ENCODE measurements at places on chromosomes 11 and 22.
A peak's percentile ranks its signal among the peaks of the same experiment; 100 is the strongest.

DNA sequence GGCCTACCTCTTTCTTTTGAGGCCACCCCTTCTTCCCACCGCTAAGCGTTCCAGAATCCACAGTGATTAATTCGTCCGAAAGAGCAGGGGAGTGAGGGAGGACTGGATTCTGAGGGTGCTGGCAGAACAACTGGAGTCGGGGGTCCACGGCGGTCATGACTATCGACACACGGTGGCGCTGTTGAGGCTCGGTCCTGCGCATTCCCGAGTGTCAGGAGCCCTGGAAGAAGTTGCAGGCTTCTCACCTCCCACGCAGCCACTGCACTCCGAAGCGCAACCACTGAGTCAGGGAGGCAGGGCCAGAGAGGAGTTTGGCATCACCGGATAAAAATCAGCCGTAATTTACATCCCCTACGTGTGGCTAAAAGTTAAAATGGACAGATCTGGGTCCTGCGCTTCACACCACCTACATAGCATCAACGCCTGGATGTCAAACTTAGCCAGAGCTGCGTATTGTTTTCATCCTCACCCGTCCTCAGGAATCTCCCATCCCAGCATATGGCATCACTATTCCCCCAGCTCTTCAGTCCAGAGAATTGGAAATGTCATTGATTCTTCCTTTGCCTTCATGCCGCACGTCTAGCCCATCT lies 10.7 kb upstream of the CTSF start:
- peak; percentile 64 for DNase-seq

GRCh38 chr11:83717537-83717936 lies 431.4 kb upstream of the CCDC90B start:
- peak; percentile 22 for DNase-seq

DNA sequence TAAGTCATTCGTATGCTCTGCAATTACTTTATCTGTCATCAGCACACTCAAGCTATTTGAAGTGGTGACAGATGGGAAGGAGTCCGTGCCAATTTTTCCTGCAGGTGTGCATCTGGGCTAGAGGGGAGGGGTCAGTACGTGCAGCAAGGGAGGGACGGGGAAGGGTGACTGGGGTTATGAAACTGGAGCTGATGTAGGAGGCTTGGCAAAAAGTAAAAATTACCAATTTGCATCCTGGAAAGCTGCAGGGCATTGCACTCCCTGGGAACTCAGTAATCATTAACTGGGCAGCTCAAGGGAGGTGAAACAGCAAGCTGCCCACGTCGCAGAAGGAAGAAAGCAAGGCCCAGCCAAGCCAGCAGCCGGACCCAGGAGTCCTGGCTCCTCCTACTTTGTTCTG lies 87.1 kb upstream of the TMEM45B start:
- DNase-seq: no peak

GRCh38 chr11:23884341-23884740 lies 612.5 kb upstream of the LUZP2 start:
- no peak for DNase-seq

DNA sequence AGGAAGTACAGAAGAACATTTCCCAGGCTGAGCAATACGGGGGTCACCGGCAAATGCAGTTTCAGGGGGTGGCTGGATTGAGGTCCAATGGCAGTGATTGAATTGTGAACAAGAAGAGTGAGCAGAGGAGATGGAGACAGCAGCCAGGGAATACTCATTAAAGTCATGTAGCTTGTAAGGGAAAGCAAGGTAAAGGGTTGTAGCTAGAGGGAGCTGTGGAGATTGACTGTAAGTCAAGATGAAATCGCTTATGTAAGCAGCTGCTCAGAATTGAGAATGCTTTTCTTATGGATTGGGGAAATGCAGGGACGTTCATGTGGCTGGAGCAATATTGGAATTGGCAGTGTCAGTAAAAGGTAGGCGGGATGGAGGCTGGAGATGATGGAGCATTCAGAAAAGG lies 111.4 kb upstream of the TBCEL start:
- peak; percentile 30 for DNase-seq

- DNase-seq: peak; percentile 33
Measured at GRCh38 chr22:31556627-31557203, 60.4 kb downstream of the SFI1 start.

DNA sequence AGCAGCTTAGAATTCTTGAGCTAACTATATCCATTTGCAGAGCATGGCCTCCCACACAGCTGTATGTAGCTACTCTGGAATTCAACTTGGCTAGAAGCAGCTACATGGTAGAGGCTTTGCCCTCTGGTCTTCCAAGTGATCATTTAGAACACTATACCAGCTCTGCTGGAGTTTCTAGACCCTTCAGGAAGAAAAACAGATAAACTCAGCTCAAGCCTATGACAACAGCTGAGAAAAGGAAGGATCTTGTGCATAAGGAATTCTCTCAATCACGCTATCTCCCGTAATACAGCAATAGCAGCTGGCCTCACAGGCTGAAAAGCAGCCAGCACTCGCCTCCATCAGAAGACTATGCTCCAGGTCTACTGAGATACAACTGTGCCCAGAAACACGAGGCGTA lies 50.6 kb upstream of the APOA1 start:
- peak; percentile 71 for DNase-seq

DNA sequence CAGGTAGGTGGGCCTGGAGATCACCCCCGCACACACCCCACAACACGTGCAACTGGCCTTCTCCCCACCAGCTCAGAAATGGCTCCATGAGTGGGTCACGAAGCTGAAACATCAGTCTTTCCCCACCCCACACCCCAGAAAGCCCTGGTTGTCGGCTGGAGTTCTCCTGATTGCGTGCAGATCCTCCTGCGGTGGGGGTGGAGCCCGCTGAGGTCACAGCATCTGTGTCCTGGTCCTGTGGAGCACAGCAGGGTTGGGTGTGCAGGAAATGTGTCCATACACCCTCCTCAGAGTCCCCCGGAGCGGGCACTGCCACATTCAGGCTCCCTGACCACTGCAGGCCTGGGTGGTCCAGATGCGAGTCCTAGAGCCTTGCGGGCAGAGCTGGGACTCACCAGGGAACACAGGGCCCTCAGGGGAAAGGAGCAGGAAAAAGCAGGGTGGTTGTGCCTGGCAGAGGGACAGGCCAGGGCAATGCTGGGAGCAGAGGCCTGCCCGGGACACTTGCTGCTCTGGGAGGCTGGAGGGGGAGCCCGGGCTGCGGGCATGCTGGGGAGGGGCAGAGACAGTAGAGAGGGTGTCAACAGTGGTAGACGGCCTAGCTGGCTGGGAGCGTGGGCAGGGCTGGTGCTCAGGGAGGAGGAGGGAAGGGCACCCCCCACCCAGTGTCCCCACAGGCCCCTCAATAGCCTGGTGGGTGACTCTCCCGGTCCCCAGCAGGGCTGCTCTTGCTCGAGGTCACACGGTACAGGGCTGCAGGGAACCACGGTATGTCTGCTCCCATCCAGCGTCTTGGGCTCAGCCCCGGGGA lies 42.4 kb upstream of the PPARA start:
- DNase-seq: no peak

- no peak for DNase-seq
Measured at GRCh38 chr11:35139722-35140282, 831 bp downstream of the CD44 start.

GRCh38 chr11:2885017-2885677 lies 428 bp downstream of the CDKN1C start:
- DNase-seq: peak; percentile 52

DNA sequence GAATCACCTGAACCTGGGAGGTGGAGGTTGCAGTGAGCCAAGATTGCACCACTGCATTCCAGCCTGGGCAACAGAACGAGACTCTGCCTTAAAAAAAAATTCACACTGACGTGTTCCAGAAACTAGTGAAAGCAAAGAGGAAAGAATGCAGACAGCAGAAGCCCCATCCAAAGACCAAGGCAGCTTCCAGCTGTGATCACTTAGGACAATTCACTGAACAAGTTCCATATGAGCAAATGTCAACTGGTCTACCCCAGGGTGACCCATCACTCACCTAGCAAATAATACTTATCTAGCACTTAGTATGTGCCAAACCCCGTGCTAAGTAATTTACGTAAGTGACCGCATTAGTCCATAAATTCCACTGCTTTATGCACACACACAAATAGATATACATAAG lies 138.9 kb downstream of the LARGE1 start:
- peak; percentile 62 for DNase-seq

DNA sequence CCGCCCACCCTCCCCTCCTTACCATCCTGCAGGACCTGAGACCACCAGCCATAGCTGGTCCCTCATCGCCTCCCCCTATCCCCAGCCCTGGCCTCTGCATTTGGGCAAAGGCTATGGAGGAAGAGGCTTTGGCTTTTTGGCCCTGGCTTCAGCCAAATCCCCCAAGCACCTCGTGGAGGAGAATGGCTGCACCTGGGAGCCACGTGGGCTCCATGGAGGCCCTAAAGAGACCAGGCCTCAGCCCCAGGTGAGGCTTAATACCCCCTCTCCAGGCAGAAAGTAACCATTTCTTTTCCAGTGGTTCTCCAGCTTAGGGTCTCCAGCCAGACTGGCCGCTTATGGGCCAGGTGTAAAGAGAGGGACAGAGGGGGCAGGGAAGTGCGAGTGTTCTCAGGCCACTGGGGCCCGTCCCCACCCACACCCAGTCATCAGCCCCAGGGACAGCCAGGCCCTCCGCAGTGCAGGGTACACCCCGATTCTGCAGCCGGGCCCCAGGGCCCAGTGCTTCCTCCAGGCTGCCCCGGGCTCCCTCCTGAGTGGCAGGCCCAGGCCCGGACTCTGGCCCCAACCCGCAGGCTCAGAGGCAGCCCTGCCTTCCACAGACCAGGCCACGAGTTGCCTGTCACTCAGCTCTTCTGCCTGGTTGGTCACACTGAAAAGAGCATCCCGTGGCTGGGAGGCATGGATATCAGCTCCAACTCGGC lies 26.4 kb downstream of the CDKN1C start:
- no peak for DNase-seq

DNA sequence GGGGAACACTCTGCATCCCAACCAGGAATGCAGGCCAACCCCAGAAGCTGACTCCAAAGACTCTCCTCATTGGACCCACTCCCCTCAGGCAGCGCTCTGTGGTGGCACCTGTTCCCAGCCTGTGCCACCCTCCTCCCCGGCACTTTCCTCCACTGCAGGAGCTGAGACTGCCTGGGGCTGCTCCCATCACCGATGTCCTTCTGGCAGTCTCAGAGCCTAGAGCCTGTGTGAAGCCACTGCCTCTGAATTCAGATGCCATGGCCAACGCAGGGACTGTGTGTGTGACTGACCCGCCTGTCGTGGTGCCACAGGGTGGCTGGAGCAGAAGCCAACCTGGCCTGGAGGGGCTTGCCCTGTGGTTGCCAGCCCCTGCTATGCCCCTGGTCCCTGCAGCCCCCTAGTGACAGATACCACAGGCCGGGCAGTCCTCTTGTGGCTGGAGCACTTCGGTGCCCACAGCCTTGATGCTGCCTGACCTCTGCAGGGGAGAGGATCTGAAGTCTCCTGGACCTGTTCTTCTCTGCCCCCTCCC lies 43.2 kb downstream of the TBX1 start:
- DNase-seq: no peak

DNA sequence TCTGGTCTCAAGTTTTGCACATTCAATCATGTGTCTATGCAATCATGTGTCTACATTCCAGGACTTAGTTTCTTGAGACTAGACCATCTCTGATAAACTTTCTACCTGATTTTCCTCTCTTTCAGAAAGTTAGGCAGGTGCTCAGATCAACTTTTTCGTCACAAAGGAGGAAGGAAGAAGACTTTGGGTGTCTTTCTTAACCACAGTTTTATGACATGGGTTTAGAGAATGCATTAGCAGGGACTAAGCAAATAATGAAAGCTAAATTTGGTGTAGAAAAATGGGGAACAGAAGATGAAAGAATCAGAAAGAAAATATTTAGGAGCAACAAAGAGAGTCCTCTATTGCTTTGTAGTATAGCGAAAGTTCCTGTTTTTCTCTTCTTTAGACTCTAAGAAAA lies 7.7 kb upstream of the GLYATL1B start:
- DNase-seq: no peak

GRCh38 chr11:76251226-76251575 lies 44.9 kb upstream of the WNT11 start:
- no peak for DNase-seq

DNA sequence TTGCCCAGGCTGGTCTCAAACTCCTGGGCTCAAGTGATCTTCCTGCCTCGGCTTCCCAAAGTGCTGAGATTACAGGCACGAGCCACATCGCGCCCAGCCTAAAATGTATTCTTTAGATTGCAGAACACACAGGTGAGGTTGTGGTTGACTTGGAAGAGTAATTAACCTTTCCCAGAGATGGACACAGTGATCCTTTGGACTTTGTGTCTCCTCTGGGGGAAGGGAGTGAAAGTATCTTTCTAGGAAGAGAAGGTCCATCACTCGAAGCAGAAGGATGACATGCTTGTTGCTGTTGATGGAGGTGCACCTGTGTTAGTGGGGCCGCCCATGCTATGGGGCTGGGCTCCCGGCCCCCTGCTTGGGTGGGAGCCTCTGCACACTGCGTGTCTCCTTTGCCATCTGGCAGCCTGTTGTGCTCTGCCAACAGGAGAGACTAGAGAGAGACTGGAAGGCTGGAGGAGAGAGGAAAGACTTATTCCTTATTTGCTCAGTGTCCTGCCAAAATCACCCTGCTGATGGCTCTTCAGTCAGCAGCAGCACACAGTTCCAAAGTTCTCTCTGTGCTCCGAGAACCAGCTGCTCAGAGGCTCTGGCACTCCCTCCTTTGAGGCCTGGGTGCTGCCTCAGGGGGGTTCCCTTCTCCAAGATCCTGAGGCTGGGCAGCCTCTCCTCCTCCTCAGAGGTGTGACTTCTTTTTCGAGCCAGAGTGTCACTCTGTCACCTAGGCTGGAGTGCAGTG lies 33.1 kb upstream of the CYB5R3 start:
- DNase-seq: no peak

DNA sequence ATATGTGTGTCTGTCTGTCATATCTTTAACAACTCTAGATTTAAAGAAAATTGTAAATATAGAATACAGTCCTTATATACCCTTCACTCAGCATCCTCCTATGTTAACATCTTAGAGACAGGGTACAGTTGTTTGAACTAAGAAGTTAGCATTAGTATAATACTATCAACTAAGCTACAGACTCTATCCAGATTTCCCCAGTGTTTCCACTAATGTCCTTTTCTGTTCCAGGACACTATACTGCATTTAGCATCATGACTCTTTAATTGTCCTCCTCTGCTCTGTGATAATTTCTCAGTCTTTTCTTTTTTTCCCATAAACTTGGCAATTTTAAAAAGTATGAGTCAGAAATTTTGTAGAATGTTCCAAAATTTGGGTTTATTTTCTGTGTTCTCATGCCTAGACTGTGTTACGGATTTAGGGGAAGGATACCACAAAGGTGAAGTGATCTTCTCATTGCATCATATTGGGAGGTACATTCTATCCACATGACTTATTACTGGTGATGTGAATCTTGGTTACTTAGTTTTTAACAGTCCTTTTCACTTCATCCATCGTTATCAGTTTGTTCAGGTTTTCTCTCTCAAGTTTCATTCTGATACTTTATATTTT lies 168.4 kb downstream of the SBF2 start:
- peak; percentile 28 for DNase-seq

Measured in fibroblast of skin of abdomen (primary cell).